ENCODE measurements at places on chromosomes 6 and 20. TPM values are rescaled to one million over a fixed set of nuclear protein-coding genes. Genes with fewer than 3 reads are reported as not detected.

DNA sequence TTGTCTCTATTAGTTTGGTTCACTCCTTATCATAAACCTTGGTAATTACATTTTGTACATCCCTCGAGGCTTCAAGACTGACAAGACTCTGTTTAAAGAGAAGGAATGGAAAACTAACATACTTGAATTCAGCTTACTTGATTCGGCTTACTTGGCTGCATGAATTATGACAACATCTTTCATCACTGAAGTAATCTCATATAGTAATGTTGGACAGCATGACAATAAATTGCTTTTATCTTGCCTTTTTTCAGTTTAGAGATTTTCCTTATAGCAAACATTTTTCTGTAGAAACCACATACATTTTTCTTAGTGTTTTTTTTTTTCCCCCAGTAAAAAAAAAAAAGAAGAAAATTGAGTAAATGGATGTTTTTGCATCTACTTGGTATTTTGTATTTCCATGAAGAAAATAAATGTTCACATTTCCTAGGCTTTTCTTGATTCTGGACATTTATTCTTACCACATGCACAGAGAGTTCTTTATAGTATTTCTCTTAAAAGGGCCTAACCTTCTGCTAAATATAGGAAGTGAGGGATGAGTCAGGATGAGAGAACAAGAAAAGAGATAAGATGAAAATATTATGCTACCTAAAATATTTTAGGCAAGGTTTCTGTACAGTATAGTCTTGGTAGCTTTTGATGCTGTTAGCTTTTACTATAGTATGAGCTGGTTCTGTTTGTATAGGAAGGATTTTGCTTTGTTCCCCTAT lies 101.0 kb upstream of the HDGFL1 start:
- no peak for DNase-seq

DNA sequence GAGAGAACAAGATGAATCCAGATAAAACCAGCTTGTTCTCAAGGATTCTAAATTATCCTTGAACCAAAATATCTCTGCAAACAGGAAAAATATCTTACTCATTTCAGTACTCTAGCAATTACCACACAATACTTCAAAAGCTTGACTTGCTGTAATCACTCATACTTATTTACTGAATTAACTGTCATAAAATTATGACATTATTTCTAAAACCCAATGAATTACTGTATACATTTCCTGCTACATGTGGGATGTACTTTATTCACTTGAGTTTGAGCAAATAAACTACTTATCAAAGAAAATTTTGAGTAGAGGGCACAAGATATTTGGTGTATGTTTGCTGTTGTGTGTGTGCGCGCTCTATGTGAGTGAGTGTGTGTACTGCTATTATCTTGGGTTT lies 9.7 kb downstream of the EIF2S2 start:
- no peak for DNase-seq

DNA sequence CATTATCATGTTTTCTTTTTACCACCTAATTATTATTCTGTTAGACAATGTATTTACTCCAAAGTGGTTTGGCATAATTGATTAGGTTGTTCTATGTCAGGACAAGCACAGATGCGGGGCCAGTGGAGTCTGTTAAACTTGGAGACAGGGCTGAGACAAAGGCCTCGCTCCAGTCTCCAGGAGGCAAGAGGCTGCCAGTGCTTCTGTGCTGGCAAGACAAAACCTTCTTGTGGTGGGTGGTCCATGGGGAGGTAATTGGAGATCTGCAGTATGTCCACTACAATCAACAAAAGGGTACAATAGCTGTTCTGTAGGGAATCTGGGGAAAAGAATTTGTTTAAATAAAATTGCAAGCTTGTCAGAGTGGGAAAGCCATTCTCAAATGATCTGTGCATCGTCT lies 677.2 kb upstream of the SLC35B3 start:
- DNase-seq: no peak

GRCh38 chr20:38430679-38431325 lies 4.3 kb downstream of the SNHG17 start:
- DNase-seq: no peak

DNA sequence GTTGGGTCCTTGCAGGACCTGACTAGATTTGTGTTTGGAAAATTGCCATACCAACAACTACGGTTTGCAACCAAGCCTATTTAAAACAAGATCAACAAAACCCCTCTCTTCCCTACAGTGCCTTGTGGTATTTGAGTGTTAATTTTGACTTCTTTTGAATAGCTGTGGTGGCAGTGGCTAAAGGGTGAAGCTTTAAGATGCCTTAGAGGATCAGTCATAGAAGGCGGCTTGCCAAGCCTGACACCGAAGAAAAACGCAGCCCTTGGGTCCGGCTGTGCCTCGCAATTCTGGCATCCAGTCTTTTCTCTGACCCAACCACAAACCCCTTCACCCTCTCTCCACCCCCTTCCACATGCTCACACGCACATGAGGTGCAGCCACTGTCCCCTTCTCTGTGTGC lies 32.6 kb downstream of the BMP6 start:
- DNase-seq: no peak

The RTEL1 gene
- 11.0 TPM for polyA plus RNA-seq

The SLC4A11 gene
- 1.1 TPM for polyA plus RNA-seq

GRCh38 chr6:29757701-29758293 lies 34.6 kb downstream of the HLA-F start:
- no peak for DNase-seq

The MLN gene
- not detected for polyA plus RNA-seq

DNA sequence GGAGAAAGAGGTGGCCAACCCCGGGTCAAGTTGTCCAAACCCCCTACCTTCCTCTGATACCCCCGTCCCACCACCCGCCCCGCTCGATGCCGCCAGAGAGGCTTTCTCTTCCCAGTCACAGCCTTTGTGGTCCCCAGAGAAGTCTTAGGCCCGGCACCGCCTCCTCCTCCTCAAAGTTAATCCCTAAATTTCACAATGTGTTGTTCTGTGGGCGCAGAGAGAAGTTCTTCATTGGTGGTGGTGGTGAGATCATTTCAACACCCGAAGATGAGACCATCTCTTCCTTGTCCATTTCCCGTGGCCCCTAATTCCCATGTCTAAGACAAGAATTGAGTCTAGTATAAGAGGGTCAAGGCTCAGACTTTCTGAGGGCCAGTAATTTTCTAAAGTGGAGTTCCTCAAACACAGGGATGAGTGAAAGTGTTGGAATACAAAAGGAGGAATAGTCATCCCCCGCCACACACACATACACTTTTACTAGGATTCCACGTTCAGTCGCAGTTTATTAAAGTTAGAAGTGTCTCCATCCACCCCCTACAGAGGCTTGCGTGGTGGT lies 10.4 kb downstream of the TRIM31 start:
- DNase-seq: no peak

Measured in forelimb muscle (tissue), 1 donor.